ENCODE measurements at places on chromosomes 13 and 19. TPM values are rescaled to one million over a fixed set of nuclear protein-coding genes. Genes with fewer than 3 reads are reported as not detected.

Gene CATSPERD
- total RNA-seq = not detected

Gene APLP1
- 93.4 TPM for total RNA-seq

Gene PROZ
- not detected for total RNA-seq

Gene PINLYP
- not detected for total RNA-seq

Gene ATP7B
- total RNA-seq = 2.7 TPM

Gene C13orf42
- total RNA-seq = not detected

Gene SLC25A41
- not detected for total RNA-seq

Gene KLC3
- total RNA-seq = 0.67 TPM

Gene DCAF15
- total RNA-seq = 21.1 TPM

Gene PPP1R13L
- total RNA-seq = 37.0 TPM

Gene SPACA4
- 0.31 TPM for total RNA-seq

Gene PRTN3
- 0.62 TPM for total RNA-seq

Gene LRRC4B
- total RNA-seq = 0.97 TPM

Gene ZNF837
- 1.5 TPM for total RNA-seq

Gene VSTM1
- 0.47 TPM for total RNA-seq

Gene C19orf67
- not detected for total RNA-seq

Gene KLHL1
- not detected for total RNA-seq

Gene CYP4F8
- not detected for total RNA-seq
